Stimulated activated CD8-positive, alpha-beta memory T cell treated with anti-CD3 and anti-CD28 coated beads, Interleukin-7, amount 100 ng/mL, for 4 hours (primary cell): ENCODE measurements at places on chromosomes 3 and 15.
A peak's percentile ranks its signal among the peaks of the same experiment; 100 is the strongest.

DNA sequence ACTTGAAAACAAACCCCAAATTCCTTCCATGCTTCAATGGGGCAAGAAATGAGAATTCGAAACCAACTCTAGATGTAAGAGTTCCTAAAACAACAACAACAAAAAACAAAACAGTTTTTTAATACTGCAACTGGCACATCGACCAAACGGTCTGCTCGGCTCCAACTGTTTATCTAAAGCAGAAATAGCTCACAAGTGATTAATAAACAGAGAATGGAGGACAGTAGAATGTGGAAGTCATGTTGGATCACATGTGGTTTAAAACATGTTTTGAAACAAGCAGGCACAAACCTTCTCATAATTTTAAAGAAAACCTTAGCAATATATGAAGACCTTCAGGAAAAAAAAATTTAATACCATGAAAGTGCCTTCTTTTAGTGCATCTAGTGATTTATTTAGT, 55.1 kb downstream of the SETMAR start:
- no peak for DNase-seq

DNA sequence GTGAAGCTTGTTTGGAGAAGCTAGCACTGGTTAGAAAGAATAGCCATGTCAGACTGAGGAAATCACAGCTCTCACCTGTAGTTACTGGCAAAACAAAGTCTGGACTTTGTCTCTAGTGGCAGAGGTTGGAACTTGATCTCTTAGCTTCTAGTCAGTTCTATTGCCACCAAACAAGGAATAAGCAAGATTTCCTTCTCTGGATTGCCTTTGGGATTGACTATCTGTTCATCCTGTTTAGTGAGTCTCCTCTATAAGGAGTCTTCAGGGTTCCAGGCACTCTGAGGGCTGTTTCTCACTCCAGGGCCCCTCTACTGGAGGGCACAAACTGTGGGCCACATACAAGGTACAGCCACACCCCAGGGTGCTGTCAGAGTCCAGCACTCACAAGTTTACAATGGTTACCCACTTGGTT, 426.6 kb upstream of the THBS1 start:
- no peak for DNase-seq

GRCh38 chr3:16508243-16508578, 5.3 kb downstream of the RFTN1 start:
- DNase-seq = no peak

- DNase-seq = no peak
Measured at GRCh38 chr3:43505351-43505750, 116.5 kb downstream of the ANO10 start.

DNA sequence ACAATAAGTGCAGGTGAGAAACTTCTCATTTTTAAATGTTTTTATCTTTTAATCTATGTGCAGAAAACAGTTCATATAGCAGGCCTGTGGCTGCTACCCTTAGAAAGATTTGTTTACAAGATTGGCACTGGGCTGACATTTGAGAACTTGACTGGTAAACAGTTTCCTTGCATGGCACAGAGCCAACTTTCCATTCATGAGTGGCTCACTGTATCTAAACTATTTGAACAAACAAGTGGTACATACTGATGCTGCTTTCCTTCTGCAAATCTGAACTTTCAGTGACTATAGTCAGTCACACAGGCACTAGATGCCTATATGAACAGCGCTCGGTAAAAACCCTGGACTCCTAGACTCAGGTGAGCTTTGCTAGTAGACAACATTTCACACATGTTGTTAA, 6.3 kb upstream of the GTPBP8 start:
- peak; percentile 24 for DNase-seq

- no peak for DNase-seq
Measured at GRCh38 chr15:48559285-48559684, 86.2 kb downstream of the FBN1 start.

GRCh38 chr15:68078365-68078764, 24.2 kb downstream of the PIAS1 start:
- no peak for DNase-seq

GRCh38 chr15:47184908-47185801, 532.1 kb upstream of the SEMA6D start:
- no peak for DNase-seq

- peak; percentile 47 for DNase-seq
Measured at GRCh38 chr3:198071602-198072287, 111.7 kb downstream of the LMLN start.

GRCh38 chr15:100889385-100890050, 9.9 kb downstream of the ALDH1A3 start:
- no peak for DNase-seq

DNA sequence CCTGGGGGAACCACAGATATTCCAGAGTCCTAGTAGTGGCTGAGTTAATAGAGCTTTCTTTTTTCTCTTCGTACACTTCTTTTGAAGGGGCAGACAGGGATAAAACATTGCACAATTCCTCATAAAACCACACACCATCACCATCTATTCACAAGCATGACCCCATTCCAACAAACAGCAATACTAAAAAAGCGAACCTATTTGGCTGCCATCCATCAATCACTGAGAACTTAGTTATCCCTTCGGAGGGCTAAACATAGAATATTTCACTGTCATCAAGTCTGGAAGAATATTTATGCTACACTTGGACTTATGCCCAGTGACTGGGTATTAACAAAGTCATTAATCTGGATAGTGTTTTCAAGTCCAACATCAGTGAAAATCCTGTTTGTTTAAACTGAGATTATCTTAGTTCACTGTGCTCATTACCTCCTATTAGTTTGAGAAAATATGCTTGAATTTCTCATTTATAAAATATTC, 80.3 kb upstream of the PRTG start:
- no peak for DNase-seq

- no peak for DNase-seq
Measured at GRCh38 chr3:187369089-187369447, 883 bp downstream of the RTP4 start.

GRCh38 chr3:174126990-174127758, 729.6 kb downstream of the NLGN1 start:
- DNase-seq = no peak

- no peak for DNase-seq
Measured at GRCh38 chr3:87333393-87333892, 57.1 kb upstream of the POU1F1 start.

- no peak for DNase-seq
Measured at GRCh38 chr15:42010434-42010833, 10.4 kb downstream of the PLA2G4E start.

DNA sequence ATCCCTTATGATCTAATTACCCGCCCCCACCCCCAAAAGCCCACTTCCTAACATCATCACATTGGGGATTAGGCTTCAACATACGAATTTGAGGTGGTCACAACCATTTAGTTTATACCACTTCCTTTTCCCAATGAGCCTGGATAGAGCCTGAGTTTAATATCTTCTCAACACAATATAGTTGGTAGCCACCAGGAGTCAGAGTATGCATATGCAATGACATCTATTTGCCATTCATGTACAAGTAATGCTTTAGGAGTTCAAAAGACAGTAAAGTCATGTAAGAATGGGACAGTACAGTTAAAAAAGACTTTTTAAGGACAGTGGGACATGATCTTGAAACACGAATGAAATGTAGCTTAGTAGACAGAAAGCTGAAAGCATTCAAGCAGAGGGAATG, 172.4 kb downstream of the DCLK3 start:
- no peak for DNase-seq

GRCh38 chr3:76310089-76310488, 524.7 kb upstream of the ZNF717 start:
- no peak for DNase-seq

DNA sequence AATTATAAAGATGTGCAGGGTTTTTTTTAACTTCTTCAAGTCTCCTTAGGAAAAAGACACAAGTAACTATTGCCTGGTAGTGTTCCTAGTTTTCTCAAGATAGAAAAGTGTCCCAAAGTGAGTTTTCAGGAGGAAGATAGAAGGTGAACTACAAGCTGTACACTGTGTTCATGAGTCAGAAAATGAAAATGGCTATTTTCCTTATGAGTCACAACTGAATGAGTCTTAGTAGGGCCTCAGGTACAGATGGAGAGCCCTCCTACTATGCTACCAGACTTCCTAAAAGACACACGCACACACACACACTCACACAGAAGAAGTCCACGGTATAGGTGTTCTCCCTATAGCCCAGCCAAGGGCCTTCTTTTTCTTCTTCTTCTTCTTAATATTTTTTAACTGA, 3.1 kb downstream of the MYO1E start:
- DNase-seq = no peak

DNA sequence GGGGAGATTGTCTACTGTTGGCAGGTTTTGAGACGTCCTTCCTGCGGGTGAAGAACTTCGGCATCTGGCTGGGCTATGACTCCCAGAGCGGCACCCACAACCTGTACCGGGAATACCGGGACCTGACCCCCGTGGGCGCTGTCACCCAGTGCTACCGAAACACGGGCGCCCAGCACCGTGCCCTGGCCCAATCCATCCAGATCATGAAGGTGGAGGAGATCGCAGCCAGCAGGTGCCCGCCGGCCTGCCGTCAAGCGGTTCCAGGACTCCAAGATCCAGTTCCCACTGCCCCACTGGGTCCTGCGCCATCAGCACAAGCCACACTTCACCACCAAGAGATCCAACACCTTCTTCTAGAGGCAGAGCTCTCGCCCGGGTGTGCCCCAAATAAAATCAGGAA, 194.9 kb upstream of the EPHA6 start:
- no peak for DNase-seq

- DNase-seq = no peak
Measured at GRCh38 chr15:85755471-85755870, 39.3 kb downstream of the KLHL25 start.

- no peak for DNase-seq
Measured at GRCh38 chr3:152461460-152461859, 192.7 kb downstream of the MBNL1 start.

DNA sequence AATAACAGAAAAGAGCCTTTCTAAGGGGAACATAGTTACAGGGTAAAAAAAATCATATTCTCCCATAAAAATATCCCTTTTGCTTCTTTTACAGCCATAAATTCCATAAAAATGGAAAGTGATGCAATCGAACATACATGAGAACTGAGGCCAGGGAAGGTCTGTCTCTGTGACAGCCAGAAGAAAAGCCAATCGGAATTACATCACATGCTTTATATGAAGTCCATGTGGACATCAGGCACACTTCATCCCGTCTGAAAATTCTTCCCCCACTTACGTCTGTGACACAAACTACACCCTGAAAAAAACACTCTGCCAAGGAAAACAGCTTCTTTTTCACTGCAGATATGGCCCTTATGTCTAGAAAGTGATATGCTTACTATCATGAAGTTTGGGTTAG, 323.5 kb downstream of the ERC2 start:
- no peak for DNase-seq

DNA sequence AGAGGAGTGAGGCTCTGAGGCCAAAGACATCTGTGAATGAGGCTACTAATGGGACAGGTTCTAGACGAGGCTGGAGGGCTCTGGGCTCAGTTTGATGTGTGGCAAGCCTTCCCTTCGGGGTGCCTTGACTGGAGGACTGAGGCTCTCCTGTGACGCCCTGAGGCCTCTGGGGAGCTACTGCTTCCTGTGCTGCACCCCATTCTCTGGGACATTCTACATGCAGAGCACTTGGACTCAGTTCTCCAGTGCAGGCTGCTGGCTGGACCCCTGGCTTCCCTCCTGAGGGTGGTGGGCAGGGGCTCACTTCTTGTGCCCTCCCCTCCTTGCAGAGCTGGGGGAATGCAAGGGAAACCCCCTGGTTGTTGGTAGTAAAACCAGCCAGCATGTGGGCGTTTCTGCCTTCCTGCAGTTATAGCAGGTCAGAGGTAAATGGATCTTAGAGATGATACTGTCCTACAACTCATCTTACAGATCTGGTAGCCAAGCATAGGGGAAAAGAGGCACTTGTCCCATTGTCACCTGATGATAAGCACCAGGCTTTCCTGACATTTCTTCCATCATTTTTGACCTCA, 133.3 kb downstream of the CHDH start:
- no peak for DNase-seq

GRCh38 chr3:53046171-53047170, 598 bp upstream of the SFMBT1 start:
- DNase-seq = peak; percentile 34

- DNase-seq = no peak
Measured at GRCh38 chr15:97992823-97993222, 32.3 kb downstream of the ARRDC4 start.

GRCh38 chr3:192092388-192093005, 631.5 kb downstream of the PYDC2 start:
- DNase-seq = no peak

GRCh38 chr3:64533617-64534317, 154.0 kb downstream of the ADAMTS9 start:
- no peak for DNase-seq

- no peak for DNase-seq
Measured at GRCh38 chr3:52730681-52731080, 24.8 kb downstream of the SPCS1 start.

- no peak for DNase-seq
Measured at GRCh38 chr15:33795070-33795469, 173.2 kb upstream of the CHRM5 start.

DNA sequence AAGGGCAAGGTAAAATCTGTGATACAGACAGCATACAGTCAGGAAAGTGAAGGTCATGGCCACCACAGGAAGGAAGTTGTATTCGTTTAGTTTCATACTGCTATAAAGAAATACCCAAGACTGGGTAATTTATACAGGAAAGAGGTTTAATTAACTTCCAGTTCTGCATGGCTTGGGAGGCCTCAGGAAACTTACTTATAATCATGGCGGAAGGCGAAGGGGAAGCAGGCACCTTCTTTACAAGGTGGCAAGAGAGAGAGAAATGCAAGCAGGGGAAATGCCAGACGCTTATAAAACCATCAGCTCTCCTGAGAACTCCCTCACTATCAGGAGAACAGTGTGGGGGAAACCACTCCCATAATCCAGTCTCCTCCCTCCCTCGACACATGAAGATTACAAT, 353.7 kb upstream of the SEMA6D start:
- no peak for DNase-seq

GRCh38 chr15:94231723-94232468, 535 bp downstream of the MCTP2 start:
- DNase-seq = no peak

- DNase-seq = no peak
Measured at GRCh38 chr3:16897254-16897926, 12.6 kb downstream of the PLCL2 start.

GRCh38 chr3:23785882-23786281, 19.9 kb upstream of the UBE2E1 start:
- no peak for DNase-seq

GRCh38 chr3:14861446-14862302, 42.9 kb downstream of the FGD5 start:
- no peak for DNase-seq

GRCh38 chr15:94052711-94053110, 178.7 kb upstream of the MCTP2 start:
- no peak for DNase-seq
